Effector memory CD4-positive, alpha-beta T cell (primary cell): ENCODE measurements at places on chromosomes 2 and 18.

DNA sequence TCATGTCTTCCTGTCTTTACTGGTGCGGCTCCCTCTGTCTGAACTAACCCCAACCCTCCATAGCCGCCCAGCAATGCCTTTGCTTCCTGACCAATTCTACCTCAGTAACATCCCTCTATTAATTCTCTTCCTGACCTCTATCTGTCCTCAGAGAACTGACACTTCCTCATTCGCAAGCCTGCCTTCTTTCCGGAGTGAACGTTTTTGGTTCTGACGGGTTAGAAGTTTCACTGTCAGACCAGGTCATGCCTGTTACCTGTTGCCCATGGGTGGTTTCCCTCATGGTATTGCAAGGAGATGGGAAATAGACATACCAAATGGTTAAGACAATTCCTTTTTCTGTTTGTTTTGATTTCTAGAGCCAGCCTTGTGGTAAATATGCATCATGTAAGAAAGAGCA lies 453.4 kb upstream of the SLC14A2 start:
- DNase-seq: no peak

GRCh38 chr2:197324801-197325200 lies 14.2 kb upstream of the ANKRD44 start:
- no peak for DNase-seq

GRCh38 chr18:11020161-11020853 lies 129.1 kb downstream of the PIEZO2 start:
- no peak for DNase-seq

GRCh38 chr18:8548186-8548585 lies 61.1 kb upstream of the RAB12 start:
- DNase-seq: no peak

GRCh38 chr2:195560209-195560895 lies 96.7 kb upstream of the SLC39A10 start:
- DNase-seq: no peak

DNA sequence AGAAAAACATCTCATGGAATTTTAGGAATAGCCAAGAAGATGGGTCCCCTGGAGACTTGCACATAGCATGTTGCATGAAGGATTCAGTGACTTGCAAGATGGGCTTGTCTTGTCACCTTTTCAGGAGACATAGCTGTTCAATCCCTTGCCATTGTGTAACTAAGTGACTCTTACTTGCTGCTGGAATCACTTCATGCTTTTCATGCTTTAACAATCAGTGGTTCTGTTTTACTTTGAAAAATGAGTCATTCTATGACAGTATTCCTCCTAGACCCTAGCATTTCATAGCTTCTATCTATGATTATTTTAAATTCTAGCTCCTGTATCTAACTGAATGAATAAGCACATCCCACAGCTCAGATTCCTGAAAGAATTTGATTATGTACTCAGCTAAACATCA lies 2.8 kb downstream of the KYNU start:
- no peak for DNase-seq

GRCh38 chr2:217282531-217282930 lies 422.7 kb upstream of the TNP1 start:
- no peak for DNase-seq

- no peak for DNase-seq
These were observed 102.5 kb downstream of the EVA1A start for GRCh38 chr2:75458201-75458600.

GRCh38 chr18:7584646-7585275 lies 17.6 kb downstream of the PTPRM start:
- DNase-seq: no peak

DNA sequence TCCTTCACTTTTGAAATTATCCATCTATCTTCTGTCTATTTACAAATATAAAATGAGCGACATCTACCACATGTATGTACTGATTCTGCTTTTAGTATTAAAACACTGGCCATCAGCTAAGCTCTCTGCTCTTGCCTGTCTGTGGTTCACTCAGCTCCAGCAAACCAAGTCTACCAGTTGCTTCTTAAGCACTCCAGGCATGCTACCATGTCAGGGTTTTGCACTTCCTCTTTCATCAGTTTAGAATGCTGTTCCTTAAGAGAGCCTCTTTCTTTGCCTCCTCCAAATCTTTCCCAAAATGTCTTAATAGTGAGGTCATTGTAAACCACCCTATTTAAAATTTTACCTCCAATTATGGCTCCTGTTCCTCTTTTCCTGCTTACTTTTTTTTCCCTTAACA lies 59.5 kb downstream of the SCN3A start:
- no peak for DNase-seq

DNA sequence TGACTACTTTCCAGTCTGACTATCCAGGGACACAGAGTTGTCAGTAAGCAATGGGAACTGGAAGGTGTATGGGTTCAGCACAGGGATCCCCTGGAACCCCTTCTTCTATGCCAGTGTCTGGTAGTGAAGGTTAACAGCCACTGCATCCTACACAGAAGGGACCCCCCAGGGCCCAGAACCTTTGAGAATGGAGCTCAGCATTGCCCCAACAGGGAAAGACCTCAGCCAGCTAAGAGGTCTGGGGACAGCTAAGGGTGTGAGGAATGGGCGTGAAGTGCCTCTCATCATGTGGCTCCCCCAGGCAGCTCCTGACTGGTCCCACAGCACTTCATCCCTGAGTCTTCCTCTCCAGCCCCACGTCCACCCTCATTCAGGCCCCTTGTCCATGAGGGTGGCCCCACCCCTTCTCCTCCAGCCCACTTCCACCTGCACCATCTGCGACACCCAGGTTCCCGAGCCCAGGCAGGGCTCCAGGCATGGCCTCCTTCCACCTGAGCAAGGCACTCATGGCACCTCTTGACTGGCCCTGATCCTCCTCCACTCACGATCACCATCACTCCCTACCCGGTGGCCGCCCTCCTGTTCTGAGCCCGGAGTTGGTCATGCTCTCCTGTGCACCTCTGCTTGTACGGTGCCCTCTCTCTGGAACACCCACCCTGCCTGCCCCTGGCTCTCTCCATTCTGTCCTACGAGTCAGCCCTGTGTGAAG lies 77.1 kb downstream of the SFXN5 start:
- no peak for DNase-seq

DNA sequence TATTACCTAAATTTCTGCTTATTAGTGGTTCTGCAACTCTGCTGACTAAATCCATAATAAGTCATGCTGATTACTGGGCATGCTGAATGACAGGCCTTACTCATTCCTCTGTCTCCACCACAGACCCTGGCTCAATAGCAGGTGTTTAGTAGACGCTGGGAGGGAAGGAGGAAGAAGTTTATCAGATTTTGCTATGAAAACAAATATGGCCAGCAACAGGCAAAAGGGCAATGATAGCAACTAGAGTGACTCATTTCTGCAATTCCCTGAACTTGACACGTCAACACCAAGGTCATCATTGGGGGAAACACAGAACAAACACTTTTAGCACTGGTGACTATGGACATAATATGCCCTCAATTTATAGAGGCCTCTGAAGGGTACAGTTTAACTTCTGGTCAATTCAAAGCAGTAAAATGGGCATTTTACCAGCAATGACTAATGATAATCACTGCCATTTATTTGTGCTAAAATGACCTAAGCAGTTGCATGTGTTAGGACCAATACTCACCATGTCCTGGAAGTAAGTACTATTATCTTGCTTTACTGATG lies 35.2 kb downstream of the TMEM163 start:
- DNase-seq: no peak

GRCh38 chr2:168731616-168732015 lies 70.8 kb upstream of the NOSTRIN start:
- DNase-seq: no peak

DNA sequence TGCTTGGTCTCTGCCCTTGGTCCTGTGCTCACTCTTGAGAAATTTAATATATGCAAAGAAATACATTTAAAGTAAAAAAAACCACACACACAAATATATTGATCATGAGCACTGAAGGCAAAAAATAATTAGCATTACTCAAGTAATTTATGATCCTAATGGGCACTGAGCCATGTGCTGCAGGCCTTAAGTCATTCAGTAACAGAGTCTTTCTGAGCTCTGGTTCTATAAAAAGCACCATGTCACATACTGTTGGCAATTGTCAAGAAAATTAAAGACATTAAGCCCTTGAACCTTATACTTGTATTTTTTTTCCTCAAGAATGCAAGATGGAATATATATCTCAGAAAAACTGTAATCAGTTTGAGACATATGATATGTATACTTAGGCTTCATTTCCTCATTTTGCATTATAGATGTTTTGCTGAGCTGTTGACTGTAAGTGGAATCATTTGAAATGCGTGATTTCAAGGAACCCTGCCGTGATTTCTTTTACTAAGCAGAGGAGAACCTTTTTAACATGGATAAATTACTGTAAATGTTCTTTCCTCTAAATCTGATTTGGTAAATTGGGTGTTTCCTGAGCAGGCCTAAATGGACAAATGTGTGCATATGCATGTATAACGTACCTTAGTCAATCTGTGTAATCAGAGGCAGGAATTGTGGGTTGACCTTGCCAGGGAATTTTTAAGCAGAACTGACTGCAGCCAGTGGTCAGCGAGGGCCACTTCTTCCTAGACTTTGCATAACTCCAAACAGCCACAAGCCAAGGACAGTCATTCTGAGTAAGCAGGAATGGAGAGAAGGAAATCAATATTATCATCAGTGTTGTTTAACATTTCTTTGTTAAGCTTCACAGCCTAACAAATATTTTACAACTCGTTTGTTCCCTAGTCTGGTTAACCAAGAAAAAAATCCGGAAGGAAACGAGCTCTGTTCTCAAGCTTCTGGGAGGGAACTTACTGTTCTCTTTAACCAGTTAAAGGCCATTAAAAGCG lies 191.5 kb upstream of the ATP5MC3 start:
- no peak for DNase-seq

DNA sequence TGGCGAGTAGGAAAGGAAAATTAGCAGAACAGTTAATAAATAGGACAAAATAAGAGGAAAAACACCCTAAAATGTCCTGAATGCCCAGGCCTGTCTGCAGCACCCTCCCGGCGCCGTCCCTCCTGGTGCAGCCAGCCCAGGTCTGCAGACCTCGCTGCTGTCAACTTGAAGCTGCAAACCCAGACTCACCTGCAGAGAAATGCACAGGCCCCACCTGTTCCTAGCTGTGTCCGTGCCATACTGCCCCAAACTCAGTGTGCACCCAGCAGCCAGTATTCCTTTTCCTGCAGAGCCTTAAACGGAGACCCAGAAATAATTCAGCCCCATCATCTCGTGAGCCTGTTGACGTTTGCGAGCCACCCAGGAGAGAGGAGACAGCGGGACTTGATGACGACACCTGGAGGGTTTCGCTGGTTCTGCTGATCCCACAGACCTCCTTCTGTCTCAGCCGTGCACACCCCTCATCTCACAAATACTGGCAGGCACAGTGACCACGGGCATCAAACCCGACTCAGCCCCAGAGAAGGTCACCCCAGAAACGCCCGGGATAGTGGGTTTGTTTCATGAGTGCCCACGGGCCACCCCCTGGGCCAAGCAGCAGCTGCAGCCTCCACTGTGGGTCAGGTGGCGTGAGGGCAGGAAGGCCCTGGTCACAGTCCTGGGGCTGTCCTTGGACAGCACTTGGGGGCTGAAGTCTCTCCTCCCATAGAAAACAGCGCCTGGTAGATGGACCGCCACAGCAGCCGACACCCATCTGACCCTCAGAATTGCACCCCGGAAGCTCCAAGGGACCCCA lies 239.5 kb upstream of the SALL3 start:
- DNase-seq: no peak

GRCh38 chr2:147500819-147501395 lies 343.9 kb upstream of the ACVR2A start:
- no peak for DNase-seq

DNA sequence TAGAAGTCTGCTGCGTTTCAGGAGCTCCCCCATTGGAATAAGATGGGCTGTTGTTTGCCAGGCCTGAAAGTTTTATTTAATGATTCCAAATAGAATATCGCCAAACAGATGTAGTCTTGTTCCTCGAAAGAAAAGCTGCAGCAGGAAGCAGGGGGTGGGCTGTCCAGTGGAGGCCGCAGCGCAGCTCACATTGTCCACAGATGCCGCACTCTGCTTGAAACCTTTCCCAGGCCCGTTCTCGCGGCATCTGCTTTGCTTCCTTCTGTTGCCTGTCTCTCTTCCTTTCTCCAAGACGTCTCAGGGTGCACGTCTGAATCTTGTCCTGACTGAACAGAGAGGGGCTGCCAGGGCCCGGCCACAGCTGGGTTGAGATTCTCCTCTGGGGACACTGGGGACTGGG lies 12.4 kb upstream of the IGFBP2 start:
- DNase-seq: no peak

DNA sequence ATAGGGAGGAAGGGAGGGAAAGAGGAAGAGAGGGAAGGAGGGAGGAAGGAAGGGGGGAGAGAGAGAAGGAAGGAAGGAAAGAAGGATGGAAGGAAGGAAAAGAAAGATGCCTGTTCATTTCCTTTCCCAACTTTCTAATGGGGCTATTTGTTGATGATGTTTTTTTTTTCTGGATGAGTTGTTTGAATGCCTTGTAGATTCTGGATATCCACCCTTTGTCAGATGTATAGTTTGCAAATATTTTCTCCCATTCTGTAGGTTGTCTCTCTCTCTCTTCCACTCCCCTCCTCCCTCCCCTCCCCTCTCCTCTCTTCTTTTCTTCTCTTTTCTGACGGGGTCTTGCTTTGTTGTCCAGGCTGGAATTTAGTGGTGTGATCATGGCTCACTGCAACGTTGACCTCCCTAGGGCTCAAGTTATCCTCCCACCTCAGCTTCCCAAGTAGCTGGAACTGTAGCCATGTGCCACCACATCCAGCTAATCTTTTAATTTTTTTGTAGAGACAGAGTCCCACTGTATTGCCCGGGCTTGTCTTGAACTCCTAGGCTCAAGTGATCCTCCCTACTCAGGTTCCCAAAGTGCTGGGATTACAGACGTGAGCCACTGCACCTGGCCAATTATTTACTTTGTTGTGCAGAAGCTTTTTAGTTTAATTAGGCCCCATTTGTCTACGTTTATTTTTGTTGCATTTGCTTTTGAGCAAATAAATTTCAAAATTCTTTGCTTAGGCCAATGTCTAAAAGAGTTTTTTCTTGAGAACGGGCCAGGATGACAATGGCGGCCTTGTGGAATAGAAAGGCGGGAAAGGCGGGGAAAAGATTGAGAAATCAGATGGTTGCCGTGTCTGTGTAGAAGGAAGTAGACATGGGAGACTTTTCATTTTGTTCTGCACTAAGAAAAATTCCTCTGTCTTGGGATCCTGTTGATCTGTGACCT lies 57.3 kb upstream of the FAM117B start:
- no peak for DNase-seq

DNA sequence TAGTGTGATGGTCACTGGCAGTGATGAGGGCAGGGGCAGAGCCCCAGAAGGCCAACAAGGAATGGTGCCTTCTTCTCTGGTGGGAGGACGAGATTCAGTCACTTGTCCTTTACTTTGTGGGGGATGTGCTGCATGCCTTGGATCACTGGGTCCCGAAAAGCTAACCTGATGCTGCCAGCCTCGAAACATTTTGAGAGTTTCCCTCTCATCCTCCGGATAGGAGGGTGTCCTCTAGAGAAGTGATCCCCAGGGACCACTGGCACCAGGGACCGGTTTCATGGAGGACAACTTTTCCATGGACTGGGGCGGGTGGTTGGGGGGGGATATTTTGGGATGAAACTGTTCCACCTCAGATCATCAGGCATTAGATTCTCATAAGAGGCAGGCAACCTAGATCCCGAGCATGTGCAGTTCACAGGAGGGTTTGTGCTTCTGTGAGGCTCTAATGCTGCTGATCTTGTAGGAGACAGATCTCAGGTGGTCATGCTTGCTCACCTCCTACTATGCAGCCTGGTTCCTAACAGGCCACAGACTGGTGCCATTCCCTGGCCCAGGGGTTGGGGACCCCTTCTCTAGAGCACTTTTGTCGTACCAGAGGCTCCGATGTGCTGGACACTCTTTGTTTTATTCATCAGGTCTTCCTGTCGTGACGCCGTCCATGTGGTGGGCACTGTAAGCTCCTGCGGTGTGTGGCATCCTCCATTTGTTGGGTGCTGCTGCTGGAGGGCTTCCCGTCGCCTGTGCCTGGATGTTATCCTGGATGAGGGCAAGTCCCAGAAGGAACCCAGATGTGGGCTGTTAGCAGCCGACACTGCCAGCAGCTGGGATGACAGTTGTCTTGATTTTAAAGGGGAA lies 68.5 kb upstream of the HDAC4 start:
- DNase-seq: no peak
